ENCODE measurements at places on chromosomes 6 and 20.
A peak's percentile ranks its signal among the peaks of the same experiment; 100 is the strongest.

GRCh38 chr6:21713481-21713880 is 119.9 kb downstream of the SOX4 start:
- no peak for DNase-seq

- DNase-seq = no peak
Measured at GRCh38 chr6:2426561-2427340, 181.3 kb upstream of the GMDS start.

GRCh38 chr6:34679552-34680253 is 16.9 kb downstream of the ILRUN start:
- no peak for DNase-seq

- DNase-seq = no peak
Measured at GRCh38 chr6:167441715-167442206, 116.9 kb downstream of the TTLL2 start.

DNA sequence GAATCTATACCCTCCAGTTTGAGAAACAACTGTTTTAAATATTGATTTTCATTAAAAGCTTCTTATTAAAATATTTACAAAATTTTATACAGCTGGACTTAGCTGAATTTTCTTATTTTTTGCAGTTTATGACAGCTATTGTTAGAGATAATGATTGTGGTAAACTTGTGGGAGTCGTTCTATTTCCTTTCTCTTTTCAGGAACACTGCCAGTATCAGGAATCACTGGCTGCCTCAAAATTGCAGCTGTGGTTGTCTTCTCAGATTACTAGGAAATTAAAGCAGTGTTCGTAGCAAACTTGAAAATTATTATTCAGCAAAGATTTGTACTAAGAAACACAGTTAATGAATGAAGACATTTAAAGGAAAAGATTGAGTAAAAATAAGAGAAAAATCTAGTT is 311.0 kb downstream of the CENPW start:
- DNase-seq = no peak

DNA sequence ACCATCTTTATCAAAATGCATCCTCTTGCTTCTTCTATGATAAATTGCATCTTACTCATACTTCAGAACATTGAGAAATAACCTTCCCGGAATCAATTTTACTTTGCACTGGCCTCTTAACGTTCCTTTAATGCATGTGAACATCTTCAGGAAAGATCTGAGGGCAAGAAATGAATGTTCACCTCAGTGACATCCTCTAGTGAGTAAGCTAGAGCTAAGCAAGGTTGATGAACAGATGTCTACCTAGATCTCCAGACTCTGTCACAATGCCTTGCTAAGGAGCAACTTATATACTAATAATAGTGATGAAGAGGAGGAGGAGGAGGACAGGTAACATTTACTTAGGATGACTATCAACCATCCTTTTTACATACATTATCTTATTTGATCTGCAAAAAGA is 16.8 kb upstream of the HINT3 start:
- no peak for DNase-seq

- no peak for DNase-seq
Measured at GRCh38 chr20:16261733-16262273, 311.4 kb downstream of the KIF16B start.

- DNase-seq = no peak
Measured at GRCh38 chr6:135637701-135638100, 140.2 kb upstream of the AHI1 start.

GRCh38 chr6:17059850-17060249 is 42.0 kb upstream of the STMND1 start:
- no peak for DNase-seq

DNA sequence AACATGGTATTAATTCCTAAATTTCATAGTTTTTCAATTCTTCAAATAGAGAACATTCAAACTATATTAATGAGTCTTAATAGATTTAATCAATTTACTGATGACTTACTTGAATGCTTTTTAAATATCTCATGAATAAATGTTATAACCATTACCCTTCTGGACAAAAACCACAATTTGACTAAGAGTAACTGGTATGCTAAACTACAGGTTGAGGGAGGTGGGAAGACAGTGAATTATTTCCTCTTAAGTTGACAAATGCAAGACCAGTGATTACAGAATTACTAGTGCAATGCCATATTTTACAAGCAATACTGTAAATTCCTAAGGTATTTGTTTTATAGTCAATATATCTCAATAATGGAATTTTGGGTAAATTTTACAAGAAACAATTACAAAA is 65.1 kb downstream of the REV3L start:
- DNase-seq = no peak

DNA sequence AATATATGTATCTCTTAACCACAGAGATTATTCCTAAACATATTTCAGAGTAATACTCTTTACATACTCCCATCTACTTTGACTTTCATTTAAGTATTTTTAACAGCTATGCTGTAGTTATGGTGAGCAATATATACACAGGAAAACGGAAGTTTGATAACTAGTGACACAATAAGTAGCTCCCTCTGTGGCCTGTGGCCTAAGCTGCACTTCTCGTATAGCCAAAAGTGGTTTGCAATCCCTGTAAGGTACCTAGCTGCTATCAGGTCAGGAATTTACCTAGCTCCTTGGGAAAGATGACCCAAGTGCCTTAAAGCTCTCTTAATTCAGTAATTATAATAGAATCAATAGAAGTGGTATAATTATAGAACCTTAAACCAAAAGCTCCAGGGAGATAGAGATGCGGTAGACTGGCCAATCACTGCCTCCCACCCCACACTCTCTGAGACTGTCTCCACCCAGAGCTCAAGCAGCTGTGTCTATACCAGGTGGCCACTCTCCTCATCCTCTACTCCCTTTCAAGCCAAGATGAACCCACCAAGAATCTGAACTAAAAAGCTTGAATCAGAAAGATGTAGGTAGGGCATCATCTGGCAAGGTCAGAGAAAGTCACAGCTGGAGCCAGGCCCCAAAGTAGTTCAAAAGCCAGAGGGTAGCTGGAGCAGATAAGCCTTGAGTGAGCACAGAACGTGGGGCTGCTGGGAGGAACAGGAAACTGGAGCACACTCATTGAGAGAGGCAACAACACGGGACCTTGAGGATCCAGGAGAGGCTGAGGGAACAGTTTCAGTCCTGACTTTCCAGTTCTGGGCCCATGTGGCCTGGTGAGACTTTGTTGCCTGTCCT is 84.9 kb upstream of the ASF1A start:
- no peak for DNase-seq

GRCh38 chr6:100336876-100337275 is 127.8 kb downstream of the SIM1 start:
- DNase-seq = no peak

GRCh38 chr6:116371120-116371917 is 572 bp downstream of the DSE start:
- DNase-seq = peak; percentile 64

DNA sequence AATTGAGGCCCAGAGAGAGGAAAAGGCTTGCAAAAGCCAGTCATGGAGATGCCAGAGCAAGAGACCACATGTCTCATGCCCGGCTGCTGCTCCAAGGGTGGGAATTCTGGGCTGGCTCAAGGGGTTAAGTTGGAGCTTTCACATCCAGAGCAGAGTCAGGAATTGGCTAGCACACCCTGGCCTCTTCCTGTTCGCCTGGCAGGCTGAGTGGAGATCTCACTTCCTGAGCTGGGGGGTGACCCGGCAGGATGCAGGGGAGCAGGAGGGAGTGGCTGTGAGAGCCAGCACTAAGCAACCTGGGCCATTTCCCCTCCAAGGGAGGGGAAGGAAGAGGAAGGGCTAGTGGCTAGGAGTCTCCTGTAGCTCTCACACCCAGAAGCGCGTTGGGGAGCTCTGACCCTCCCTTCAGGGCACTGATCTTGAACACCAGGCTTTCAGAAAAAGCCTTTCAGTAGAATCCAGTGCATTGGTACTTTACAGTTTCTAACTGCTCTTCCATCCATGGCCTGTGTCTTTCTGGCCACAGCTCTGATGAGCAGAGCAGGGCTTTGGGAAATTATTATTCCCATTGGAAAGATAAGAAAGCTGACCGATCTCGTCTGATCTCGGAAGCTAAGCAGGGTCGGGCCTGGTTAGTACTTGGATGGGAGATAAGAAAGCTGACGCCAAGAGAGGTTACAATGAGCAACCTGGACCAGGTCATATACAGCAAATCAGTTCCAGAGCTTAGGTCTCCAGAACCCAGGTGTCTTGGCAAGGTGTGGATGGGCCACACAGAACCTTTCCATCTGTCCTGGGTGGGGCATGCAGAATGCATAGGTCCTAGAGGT is 2.2 kb upstream of the CCM2L start:
- no peak for DNase-seq

DNA sequence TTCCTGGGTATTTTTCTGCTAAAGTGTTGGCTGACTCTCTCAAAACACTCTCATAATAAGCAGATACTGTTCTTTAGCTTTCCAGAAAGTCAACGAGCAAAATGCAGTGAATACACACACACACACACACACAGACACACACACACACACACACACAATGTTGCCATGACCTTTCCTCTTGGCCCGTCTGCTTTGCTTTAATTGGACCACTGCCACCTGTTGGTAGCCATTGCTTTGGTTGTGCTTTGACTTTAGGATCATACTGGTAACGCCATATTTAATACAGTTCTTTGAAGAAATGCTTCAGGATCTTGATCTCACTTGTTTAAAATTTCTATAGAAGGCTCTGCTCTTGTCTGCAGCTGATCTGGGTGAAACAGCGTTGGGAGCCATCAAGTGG is 4.4 kb downstream of the FIG4 start:
- DNase-seq = no peak

- DNase-seq = no peak
Measured at GRCh38 chr6:170523256-170524171, 29.6 kb downstream of the PSMB1 start.

DNA sequence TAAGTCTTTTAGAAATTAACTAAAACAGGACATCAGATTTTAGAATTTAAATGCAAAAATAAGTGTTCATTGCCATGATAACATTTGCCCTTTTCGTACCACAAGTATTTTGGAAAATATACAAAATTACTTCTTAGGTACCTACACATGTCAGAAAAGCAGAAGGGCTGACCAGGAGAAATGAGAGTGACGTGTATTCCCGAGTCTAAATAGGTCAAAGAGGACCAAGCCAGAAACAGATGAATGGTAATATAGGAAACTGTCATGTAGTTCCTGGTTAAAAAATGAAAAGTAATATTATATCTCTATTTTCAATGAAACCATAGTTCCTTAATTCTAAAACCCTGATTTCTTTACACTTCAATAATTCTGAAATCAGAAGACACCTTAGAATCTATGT is 126.2 kb downstream of the IPCEF1 start:
- DNase-seq = no peak

GRCh38 chr6:138873191-138873590 is 77.3 kb downstream of the ECT2L start:
- DNase-seq = no peak

GRCh38 chr6:136696238-136696637 is 96.0 kb downstream of the MAP3K5 start:
- no peak for DNase-seq

DNA sequence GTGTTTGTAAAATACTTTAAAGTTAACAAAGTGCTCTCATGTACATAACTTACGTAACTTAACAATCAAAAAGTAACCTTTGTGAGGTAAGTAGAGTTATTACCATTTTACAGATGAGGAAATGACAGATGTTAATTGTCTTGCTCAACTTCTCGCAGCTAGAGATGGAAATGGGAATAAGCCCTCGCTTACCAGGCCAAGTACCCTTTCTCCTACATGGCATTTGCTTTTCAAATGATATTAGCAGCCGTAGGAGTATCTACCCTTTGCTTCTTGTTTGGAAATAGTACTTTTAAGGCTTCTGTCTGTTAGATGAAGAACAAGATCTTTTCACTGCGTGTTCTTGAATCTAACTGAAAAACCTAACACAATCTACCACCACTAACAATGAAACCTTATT is 15.5 kb downstream of the STX11 start:
- no peak for DNase-seq

- no peak for DNase-seq
Measured at GRCh38 chr6:13614126-13614925, 809 bp upstream of the NOL7 start.

- DNase-seq = peak; percentile 19
Measured at GRCh38 chr6:37696220-37696840, 1.4 kb downstream of the MDGA1 start.

- DNase-seq = no peak
Measured at GRCh38 chr6:122676146-122676545, 65.9 kb downstream of the PKIB start.

GRCh38 chr20:20276811-20277530 is 90.9 kb upstream of the INSM1 start:
- no peak for DNase-seq

- DNase-seq = no peak
Measured at GRCh38 chr20:61855286-61855685, 210.4 kb downstream of the TAF4 start.

- DNase-seq = no peak
Measured at GRCh38 chr6:81382852-81383251, 369.6 kb downstream of the TENT5A start.

- no peak for DNase-seq
Measured at GRCh38 chr6:16722630-16723029, 38.6 kb downstream of the ATXN1 start.

DNA sequence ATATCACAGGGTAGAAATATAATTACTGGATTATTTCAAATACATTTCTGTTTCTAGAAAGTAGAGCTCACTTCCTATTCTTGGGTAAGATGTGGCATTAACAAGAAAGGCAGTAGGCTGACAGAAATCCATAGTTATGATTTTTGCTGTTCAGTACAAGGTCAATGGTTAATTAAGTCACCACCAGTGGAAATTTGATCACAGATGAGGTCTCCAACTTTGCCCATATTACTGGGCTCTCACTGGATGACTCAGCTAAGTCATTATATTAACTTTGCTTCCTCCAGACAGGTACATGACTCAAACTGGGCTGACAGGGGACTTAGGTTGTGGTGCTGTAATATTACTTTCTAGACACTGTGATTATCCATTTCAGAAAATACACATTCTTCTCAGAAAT is 212.4 kb downstream of the GRIK2 start:
- no peak for DNase-seq

GRCh38 chr6:41536795-41537758 is 9.1 kb upstream of the FOXP4 start:
- DNase-seq = no peak

DNA sequence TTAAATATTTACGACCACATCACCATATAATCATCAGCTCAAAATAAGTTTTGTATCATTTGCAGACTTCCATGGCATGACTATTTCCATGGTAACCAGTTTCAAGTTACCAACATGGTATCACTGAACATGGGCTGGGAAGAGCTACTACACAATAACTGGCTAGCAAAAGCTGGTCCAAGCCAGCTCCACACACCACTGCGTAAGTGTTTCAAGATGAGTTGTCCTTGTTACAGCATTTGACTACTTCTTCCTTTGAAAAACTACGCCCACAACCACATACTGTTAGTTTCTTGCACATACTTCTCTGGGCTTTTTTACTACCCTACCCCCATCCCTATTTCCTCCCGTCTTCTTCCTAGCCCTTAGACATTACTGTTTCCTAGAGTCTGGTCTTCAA is 8.5 kb downstream of the CD164 start:
- DNase-seq = no peak

DNA sequence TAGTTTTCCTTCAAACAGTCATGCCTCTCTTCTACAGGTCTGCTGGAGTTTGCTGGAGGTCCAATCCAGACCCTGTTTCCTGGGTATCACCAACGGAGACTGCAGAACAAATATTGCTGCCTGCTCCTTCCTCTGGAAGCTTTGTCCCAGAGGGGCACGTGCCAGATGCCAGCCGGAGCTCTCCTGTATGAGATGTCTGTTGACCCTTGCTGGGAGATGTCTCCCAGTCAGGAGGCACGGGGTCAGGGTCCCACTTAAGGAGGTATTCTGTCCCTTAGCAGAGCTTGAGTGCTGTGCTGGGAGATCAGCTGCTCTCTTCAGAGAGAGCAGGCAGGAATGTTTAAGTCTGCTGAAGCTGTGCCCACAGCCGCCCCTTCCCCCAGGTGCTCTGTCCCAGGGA is 666.9 kb downstream of the FRK start:
- no peak for DNase-seq

GRCh38 chr6:170095273-170095981 is 195.5 kb downstream of the DLL1 start:
- DNase-seq = no peak

Data from substantia nigra (tissue), 51 donors.